ENCODE measurements at places on chromosomes 13 and 19.

DNA sequence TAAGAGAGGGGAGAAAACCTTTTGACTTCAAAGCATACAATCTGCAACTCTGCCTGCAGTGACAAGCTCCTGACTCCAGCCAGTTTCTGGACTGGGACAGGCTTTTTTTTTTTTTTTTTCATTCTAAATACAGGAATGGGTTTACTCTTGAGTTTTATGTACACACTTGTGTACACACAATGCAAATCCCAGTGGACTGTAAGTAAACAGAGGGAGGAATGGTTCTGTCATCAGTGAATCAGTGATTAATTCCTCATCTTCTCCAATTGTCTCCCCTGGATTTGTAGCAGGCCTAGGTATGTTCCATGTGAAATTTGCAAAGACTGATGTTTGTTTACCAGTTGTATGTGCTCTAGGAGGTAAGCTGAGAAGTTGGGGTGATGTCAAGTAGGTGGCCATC lies 184.8 kb downstream of the SHISA2 start:
- no peak for DNase-seq

- no peak for DNase-seq
Measured at GRCh38 chr13:26299168-26299750, 45.3 kb downstream of the CDK8 start.

- DNase-seq: no peak
Measured at GRCh38 chr19:34475975-34476594, 5.5 kb upstream of the WTIP start.

DNA sequence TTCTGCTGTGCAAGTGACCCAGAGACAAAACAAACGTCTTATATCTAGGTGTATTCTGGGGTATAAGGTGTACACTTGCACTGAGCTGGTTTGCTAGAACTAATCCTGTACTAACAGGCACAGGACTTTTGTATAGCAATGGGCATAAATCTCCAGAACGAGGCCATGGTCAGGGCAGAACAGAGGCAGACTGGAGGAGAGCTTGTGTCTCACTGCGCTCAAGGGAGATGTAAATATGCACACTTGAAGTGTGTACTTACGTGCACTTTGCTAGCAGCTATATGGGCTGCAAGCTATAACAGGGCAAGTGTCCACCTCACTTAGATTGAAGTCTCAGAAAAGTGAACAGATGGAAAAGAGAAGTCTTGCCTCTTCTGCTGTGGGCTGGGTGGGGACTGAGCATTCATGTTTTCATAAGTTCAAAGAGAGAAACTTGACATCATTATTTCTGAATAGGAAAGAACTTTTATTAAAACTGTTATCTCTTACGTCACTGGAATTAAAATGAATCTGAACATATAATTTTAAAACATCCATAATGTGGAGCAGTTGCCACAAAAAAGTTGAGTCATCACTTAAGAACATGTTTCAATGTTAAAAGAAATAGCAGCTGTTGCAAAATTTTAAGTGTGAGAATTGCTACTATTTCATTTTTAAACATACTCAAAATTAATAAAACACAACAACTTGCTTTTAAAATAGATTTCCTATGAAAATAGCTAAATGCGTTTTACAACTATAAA lies 888.3 kb downstream of the PCDH9 start:
- DNase-seq: no peak

DNA sequence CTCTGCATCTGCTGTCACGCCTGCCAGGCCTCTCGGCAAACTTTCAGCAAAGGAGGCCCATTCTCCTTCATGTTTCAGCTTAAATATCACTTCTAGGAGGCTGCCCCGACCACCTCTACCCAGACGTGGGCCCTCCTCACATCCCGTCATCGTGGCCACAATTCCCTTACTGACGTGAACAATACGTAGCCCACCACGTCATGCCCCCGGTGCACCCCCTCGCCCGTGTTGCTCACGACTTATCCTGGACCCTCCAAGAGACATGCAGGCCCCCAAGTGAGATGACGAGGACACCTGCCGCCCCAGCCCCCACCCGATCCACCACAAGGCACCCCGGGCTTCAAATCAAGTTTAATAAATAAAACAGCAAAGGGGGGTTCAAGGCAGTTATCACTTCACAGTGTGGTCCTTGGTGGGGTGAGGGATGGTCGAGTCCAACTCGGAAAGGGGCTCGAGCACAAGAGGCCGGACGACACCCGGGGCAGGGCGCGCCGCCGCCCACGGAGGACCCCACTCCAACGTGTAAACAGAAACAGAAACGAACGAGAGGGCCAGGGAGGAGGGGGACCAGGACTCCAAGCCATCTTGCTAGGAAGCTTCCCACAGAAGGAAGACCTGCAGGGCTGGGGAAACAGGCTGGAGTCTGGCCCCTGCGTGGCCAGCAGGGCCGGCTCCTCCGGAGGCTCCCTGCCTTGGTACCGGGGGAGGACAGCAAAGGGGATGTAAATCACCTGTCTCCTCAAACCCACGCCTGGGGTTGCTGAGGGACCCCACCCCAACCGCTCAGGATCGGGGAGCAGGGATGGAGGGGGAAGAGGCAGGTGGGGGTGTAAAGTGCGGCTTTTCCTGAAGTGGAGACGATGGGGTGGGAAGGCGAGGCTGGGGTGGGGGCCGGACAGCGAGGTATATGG lies 14.3 kb upstream of the PLPP2 start:
- no peak for DNase-seq

DNA sequence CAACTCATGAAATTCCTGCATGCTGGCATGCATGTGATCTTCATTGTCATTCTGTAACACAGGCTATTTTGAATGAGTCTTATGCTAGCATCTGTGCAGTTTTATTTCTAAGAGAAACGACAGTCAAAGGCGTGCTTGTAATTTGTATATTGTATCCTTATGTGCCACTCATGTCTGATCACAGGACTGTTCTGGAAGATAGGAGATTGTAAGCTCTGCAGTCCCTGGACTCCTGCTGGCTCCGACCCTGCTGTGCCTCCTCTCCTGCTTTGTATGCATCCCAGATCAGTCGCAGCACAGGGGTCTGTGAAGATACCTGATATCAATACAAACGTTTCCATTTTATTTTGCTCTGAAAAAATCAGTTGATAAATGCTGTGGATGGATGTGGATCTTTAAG lies 653.1 kb downstream of the LIG4 start:
- no peak for DNase-seq
